ENCODE measurements at places on chromosomes 3 and 15. TPM values are rescaled to one million over a fixed set of nuclear protein-coding genes. Genes with fewer than 3 reads are reported as not detected.

Gene RTP4
- not detected for polyA plus RNA-seq

Gene GOLGA8S
- polyA plus RNA-seq: not detected

Gene CORO2B
- 1.6 TPM for polyA plus RNA-seq

Gene IQCF5
- polyA plus RNA-seq: not detected

Gene TUSC2
- 66.4 TPM for polyA plus RNA-seq

Gene SORD
- polyA plus RNA-seq: 78.2 TPM

Gene OCA2
- polyA plus RNA-seq: 0.49 TPM

Gene ZNF620
- polyA plus RNA-seq: 8.3 TPM

Gene RYR3
- 0.72 TPM for polyA plus RNA-seq

Data from cardiac muscle cell (in vitro differentiated cells and primary cell).